ENCODE measurements at places on chromosomes 2 and 18. TPM values are rescaled to one million over a fixed set of nuclear protein-coding genes. Genes with fewer than 3 reads are reported as not detected.

Gene REEP1
- total RNA-seq: 21.3 TPM

Gene NEB
- 0.55 TPM for total RNA-seq

Gene COX5B
- 1,390 TPM for total RNA-seq

Gene GNAL
- total RNA-seq: 5.1 TPM

Gene DNER
- 1.6 TPM for total RNA-seq

GRCh38 chr2:101806123-101806522, 108.6 kb downstream of the MAP4K4 start:
- no peak for DNase-seq

GRCh38 chr2:45771261-45771660, 119.8 kb downstream of the PRKCE start:
- peak; percentile 82 for DNase-seq

- DNase-seq: peak; percentile 48
Observed at GRCh38 chr2:25165992-25166875, 2.1 kb downstream of the POMC start.

DNA sequence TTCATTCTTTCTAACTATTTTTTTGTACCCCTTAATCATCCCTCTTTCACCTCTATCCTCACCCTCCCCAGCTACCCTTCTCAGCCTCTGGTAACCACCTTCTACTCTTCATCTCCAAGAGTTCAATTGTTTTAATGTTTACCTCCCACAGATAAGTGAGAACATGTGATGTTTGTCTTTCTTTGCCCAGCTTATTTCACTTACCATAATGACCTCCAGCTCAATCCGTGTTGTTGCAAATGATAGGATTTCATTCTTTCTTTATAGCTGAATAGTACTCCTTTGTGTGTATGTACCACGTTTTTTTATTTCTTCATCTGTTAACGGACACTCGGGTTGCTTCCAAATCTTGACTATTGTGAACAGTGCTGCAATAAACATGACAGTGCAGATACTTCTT, 22.1 kb upstream of the TMEM37 start:
- DNase-seq: no peak

DNA sequence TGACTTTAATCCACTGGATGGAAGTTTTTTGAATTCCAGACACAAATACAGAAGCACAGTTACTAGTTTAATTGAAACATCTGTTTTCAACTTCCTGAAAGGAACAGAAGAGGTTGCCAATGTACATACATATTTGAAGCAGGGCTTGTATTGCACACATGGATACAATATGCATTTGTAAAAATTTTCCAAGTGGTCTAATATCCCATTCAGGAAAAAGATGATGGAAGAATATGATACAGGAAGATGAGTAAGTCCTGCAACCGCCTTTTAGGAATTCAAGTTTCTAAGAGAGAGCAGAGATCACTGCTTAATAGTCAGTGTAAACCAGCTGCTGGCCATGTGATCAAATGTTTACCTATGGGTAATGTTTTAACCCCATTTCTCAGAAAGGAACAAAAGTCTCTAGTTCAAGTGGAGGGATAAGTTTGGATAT, 265.4 kb downstream of the TRIB2 start:
- DNase-seq: no peak

All from left ventricle myocardium superior (tissue), 1 donor.